ENCODE measurements at places on chromosomes 3 and 15. TPM values are rescaled to one million over a fixed set of nuclear protein-coding genes. Genes with fewer than 3 reads are reported as not detected.
A peak's percentile ranks its signal among the peaks of the same experiment; 100 is the strongest.

GRCh38 chr3:139732729-139733128 is 55.0 kb upstream of the NMNAT3 start:
- DNase-seq, result no peak

Gene CKMT1A
- total RNA-seq, result not detected

Gene ROBO2
- not detected for total RNA-seq

Gene MRPL3
- total RNA-seq, result 27.3 TPM

Gene RPUSD3
- total RNA-seq, result 21.1 TPM

DNA sequence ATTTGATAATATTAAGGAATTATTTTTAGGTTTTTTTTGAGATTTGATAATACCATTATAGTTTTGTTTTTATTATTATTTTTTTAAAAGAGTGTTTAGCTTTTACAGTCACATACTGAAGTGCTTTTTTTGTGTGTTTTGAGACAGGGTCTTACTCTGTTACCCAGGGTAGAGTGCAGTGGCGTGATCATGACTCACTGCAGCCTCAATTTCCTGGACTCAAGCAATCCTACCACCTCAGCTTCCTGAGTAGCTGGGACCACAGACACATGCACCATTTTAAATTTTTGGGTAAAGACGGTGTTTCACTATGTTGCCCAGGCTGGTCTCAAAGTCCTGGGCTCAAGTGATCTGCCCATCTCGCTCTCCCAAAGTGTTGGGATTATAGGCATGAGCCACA is 73.0 kb downstream of the SUMF1 start:
- peak; percentile 40 for DNase-seq

Gene ATP13A3
- 114 TPM for total RNA-seq

Gene FAM227B
- 4.5 TPM for total RNA-seq

DNA sequence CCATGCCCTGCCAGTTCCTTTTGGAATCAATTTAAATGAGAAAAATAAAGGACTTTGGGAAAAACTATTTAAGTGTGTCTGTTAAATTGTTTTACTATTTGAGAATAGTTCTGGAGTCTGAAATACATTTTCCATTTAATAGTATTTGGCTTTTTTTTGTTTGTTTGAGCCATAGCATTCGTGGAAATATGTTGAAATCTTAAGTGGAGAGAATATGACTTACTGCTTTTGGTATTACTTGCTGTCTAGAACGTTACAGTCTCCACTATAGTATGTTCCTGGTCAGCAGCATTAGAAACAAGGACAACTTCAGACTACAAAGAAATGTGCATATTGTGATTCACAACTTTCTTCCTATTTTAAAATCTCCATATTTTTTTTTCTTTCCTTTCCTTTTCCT is 179.4 kb downstream of the GHSR start:
- no peak for DNase-seq

Gene KLF15
- not detected for total RNA-seq

DNA sequence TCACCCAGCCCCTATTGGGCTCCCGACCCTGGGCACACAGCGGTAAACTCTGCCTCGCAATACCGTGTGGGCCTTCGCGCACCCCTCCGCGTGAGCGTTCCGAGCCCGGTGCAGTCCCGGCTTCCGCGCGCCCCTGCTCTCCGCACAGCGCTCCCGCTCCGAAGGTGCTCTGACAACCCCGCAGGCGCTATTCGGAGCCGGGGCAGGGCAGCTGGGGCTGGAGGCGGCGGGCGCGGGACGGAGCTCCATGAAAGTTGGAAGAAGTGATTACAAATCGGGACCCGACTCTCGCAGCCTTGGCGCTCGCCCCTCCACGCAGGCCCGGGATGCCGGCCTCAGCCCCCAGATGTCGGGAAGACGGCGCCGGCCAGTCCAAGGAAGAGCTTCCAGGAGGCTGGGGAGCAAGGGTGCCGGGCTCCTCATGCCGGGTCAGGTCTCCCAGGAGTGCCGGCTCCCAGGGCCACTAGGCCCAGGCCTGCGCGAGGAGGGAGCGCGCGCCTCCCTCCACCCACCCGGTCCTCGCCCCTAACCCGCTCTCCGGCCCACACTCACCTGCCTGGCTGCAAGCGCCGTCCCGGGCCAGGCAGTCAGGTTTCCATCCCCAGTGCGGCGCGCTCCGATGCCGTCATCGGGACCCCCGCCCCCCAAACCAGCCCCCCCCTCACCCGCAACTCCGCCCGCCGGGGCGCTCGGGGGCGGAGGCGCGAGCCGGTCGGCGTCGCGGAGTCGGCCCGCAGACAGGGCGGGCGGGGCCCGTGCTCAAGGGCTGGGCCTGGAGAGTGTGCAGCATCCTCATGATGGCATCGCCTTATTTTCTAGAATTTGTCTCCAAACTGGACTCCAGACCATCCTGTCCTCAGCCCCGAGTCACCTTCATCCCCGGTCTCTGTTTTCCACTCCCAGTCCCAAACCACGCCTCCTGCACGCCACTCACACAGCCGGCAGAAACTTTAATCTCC is at the start of gene KIF7:
Gene KIF7, minus strand, starts transcription at position 621 of the 959 bp plus-strand sequence. CDS start 2,537 bp downstream, outside the sequence.
- DNase-seq, result no peak

DNA sequence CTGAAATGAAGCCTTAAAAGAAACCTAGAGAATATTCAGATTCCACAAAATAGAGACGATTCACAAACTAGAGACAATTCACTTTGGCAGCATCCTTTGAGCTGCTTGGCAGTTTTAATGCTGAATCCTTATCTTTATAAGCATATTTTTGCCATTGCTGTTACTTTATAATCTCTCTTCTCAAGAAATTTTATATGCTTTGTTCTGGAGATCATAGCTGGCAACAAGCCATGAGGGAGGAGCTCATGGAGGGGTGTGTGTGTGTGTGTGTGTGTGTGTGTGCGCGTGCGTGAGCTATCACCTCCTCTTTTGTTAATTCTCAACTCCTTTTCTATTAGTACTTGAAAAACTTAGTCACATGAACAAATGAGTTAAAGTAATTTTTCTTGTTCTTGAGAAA is 495.0 kb upstream of the RGMA start:
- DNase-seq, result no peak

Gene TEX55
- total RNA-seq, result not detected

Gene WNT7A
- total RNA-seq, result 2.5 TPM

DNA sequence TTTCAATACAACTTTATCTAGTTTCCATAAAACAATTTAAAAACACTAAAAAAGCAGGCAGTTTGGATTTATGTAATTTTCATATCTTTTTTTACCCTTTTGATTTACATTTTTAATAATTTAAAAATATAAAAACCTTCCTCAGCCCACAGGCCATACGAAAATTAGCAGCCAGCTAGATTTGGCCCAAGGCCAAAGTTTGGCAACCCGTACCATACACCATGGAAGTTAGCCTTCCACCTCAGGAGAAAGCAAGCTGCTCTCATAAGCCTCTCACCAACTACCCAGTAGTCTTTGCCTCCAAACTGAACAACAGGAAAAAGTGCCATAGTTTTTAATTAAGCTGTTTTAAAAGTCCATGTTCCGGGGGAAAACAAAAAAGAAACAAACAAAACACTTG is 107.3 kb upstream of the TRIM42 start:
- DNase-seq, result no peak

Gene SENP2
- 51.7 TPM for total RNA-seq

- DNase-seq, result peak; percentile 16
Observed at GRCh38 chr3:13308380-13308801, 111.7 kb downstream of the NUP210 start.

GRCh38 chr15:90459368-90459767 is 70.4 kb upstream of the CRTC3 start:
- no peak for DNase-seq

DNA sequence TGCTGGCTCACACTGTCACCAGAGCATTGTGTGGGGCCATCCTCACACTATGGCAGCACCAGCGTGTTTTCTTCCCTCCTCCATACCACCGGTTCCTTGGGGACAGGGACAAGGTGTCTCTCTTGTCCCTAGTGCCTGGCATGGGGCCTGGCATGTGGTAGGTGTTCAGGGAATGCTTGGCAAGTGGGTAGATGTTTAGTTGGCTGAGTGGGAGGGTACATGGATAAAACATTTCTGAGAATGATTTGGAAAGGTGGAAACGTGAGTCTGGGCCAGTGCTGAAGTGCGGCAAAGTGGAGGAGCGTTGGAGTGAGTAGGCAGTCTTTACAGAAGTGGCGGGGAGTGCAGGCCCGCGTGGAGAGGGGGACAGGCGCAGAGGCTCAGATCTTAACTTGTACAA is 15.0 kb downstream of the SNAPC5 start:
- no peak for DNase-seq

DNA sequence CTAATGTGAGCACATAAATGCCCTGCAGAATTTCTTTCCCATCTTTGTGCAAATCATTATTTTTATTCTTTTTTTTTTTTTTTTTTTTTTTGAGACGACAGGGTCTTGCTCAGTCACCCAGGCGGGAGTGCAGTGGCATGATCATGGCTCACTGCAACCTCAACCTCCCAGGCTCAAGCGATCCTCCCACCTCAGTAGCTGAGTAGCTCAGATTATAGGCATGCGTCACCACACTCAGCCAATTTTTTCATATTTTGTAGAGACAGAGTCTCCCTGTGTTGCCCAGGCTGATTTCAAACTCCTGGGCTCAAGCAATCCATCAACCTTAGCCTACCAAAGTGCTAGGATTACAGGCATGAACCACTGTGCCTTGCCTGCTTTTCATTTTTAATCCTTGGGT is 22.9 kb downstream of the DAG1 start:
- DNase-seq, result no peak

Gene HIGD2B
- not detected for total RNA-seq

Gene NECTIN3
- 3.1 TPM for total RNA-seq

Gene CHRNA3
- total RNA-seq, result not detected

- DNase-seq, result no peak
Observed at GRCh38 chr3:61960976-61961375, 399.6 kb downstream of the PTPRG start.

- DNase-seq, result no peak
Observed at GRCh38 chr3:11211531-11212298, 57.4 kb downstream of the HRH1 start.

- DNase-seq, result no peak
Observed at GRCh38 chr15:83275412-83275811, 9.1 kb downstream of the BNC1 start.

DNA sequence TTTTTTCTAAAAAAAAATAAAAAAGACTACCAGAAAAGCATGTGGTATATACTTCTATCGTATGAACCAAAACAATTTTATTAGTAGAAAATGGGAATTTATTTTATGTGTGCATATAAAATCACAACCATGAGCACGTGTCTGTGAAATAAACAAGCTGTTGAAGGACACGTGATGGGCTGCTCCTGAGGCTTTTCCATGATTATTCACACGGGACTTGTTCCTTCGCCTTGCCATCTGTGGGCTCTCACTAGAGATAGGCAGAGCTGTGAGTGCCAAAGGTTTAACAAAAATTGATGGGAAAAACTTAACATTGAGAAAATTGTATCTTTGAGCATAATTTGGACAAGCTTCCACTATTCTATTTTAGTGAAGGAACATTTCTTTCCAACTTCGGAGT is 12.4 kb upstream of the ETV5 start:
- DNase-seq, result no peak

- DNase-seq, result peak; percentile 6
Observed at GRCh38 chr3:118817748-118818165, 216.9 kb downstream of the IGSF11 start.

DNA sequence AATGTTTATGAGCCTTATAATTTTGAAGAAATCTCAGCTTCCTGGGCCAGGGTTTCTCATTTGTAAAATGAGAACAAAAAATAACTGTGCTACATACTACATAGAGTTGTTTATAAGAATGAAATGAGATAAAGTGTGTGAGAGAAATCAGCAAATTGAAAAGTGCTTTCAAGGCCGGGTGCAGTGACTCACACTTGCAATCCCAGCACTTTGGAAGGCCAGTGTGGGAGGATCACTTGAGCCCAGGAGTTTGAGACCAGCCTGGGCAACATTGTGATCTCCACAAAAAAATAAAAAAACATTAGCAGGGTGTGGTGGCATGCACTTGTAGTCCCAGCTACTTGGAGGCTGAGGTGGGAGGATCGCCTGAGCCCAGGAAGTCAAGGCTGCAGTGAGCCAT is 22.4 kb downstream of the FOXB1 start:
- no peak for DNase-seq

DNA sequence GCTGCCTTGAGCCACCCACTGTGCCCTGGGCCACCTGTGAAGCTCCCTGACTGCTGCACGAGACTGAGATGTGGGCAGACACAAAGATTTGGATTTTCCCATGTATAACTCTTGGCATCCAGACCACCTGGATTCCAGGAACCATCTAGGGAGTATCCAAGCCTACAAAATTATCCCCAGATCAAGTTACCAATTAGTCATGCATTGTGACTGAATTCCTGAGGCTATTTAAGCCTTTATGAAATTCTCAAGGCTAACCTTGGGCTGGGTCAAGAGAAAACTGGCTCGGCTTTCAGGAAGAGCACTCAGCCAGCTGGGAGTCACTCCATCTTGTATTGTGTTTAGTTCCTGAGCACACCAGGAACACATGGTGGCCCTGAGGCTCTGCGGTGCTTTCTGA is 13.3 kb upstream of the ATP13A5 start:
- no peak for DNase-seq

- DNase-seq, result peak; percentile 32
Observed at GRCh38 chr15:63945007-63945788, 101.1 kb downstream of the DAPK2 start.

- no peak for DNase-seq
Observed at GRCh38 chr3:163622384-163622783, 1455.9 kb downstream of the SI start.

- no peak for DNase-seq
Observed at GRCh38 chr3:137041251-137041650, 83.5 kb downstream of the IL20RB start.

Gene TAGLN3
- total RNA-seq, result not detected

GRCh38 chr3:4821975-4822374 is 157.3 kb upstream of the BHLHE40 start:
- peak; percentile 96 for DNase-seq

- DNase-seq, result no peak
Observed at GRCh38 chr3:61927332-61927731, 366.0 kb downstream of the PTPRG start.

Gene AQR
- total RNA-seq, result 36.6 TPM

DNA sequence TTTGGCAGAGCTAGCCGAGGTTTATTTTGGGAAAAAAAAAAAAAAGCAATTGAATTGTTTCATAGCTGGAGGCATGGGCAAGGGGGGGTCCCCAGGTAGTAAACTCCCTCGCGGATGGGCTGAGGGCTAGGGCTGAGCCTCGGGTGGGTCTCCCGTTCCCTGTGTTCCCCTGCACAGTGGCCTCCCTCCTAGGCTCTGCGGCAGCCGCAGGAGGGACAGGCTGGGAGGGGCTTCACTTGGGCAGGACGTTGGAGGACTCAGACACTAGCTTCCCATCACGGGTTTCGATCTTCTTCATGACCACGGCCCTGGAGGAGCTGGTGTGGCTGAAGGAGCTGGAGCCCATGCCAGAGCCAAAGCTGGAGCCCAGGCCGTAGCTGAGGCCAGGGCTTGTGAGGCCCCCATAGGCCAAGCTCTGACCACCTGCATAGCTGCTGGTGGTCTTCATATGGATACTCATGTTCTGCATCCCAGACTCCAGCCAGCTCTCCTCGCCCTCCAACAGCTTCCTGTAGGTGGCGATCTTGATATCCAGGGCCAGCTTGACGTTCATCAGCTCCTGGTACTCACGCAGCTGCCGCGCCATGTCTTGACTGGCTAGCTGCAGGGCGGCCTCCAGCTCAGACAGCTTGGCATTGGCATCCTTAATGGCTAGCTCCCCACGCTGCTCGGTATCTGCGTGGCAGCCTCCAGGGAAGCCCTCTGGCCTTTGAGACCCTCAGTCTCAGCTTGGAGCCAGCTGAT is 64.0 kb upstream of the CDAN1 start:
- DNase-seq, result no peak

- no peak for DNase-seq
Observed at GRCh38 chr15:101115786-101116680, 135.8 kb downstream of the CHSY1 start.

Gene STAC
- total RNA-seq, result 0.62 TPM

Gene IGF2BP2
- total RNA-seq, result 3.6 TPM
